Non-pigmented ciliary epithelial cell (primary cell): ENCODE measurements at places on chromosomes 13 and 19.

- DNase-seq, result no peak
These were observed 15.3 kb upstream of the RAB8A start for GRCh38 chr19:16096280-16096855.

- DNase-seq, result no peak
These were observed 37.9 kb downstream of the OR10H4 start for GRCh38 chr19:15986701-15987100.

- peak; percentile 38 for DNase-seq
These were observed 53.4 kb downstream of the PDS5B start for GRCh38 chr13:32639502-32640105.

GRCh38 chr19:13163609-13164342 lies 13.6 kb downstream of the IER2 start:
- DNase-seq, result no peak

- DNase-seq, result no peak
These were observed 269.1 kb downstream of the ABCC4 start for GRCh38 chr13:95032121-95032520.

DNA sequence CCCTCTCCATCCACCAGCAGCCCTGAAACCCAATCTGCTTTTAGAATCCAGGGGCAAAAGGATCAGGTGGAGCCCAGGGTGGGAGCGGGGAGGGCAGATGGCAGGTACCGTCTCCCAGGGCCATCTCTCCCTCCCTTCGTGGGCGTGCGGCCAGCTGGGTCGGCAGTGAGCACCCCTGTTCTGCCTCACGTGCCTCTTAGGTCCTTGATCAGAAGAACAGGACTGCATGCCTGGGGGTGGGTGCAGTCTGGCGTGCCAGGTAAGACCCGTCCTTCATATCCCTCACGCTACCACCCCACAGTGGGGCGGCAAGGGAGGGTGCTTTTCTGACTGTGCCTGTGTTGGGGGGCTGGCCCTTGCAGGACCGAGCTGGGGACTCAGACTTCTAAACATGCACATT lies 2.0 kb downstream of the SLC8A2 start:
- no peak for DNase-seq

DNA sequence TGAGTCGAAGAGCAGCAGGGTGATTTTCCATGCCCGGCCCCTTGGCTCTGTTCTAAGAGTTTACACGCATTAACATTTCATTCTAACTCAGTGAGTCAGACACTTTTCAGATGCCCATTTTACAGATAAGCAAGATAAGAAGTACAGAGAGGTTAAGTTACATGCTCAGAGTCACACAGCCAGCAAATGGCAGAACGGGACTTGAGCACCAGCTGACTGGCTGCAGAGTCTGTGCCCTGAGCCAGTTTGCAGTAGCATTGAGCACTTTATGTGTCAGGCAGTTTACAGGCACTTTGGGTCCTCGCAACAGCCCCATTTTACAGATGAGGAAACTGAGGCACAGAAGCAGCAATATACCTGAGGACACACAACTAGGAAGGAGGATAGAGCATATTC lies 19.0 kb downstream of the CCDC8 start:
- no peak for DNase-seq

DNA sequence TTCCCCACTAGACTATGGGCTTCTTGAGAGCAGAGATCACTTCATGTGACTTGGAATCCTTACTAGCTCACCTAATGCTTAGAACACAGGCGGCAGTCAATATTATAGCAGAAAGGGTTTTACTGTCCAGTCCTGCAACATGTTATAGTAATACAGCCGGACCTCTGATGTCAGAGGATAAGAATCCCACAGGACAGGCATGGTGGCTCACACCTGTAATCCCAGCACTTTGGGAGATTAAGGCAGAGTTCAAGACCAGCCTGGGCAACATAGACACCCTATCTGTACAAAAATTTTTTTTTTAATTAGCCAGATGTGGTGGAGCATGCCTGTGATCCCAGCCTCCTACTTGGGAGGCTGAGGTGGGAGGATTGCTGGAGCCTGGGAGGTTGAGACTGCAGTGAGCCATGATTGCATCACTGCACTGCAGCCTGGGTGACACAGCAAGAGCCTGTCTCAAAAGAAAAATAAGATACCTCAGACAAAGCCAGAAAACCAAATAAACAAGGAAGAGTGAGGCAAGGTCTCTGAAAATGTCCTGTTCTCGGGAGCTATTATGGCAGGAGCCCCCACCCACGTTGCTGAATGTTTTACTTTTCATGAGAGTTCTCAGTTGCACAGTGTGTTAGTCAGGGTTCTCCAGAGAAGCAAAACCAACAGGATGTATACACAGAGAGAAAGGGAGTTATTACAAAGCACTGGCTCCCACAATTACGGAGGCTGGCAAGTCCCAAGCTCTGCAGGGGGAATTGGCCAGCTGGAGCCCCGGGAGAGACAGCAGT lies 100.8 kb downstream of the UBL3 start:
- DNase-seq, result no peak

- DNase-seq, result no peak
These were observed 177.0 kb downstream of the DCLK1 start for GRCh38 chr13:35954207-35954560.

DNA sequence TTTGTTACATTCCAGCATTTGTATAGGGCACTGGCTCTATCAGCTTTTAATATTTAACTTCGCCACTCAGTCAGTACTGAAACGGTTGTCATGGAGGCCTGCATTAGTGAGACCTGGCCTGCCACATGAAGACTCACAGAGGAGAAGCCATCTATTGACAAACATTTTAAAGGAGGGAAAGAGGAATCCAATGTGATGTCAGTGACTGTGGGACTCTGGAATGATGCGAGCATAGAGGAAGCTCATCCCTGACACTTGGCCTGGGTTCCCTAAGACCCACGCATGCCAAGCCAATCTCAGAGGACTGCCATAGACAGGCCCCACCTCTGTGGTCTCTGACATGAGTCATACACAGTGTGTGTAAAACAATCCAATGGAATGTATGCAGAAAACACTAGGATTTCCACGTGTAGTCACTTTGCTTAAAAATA lies 7.9 kb upstream of the DPY19L3 start:
- DNase-seq, result peak; percentile 41

- no peak for DNase-seq
These were observed 342.6 kb downstream of the MTUS2 start for GRCh38 chr13:29162638-29163235.

DNA sequence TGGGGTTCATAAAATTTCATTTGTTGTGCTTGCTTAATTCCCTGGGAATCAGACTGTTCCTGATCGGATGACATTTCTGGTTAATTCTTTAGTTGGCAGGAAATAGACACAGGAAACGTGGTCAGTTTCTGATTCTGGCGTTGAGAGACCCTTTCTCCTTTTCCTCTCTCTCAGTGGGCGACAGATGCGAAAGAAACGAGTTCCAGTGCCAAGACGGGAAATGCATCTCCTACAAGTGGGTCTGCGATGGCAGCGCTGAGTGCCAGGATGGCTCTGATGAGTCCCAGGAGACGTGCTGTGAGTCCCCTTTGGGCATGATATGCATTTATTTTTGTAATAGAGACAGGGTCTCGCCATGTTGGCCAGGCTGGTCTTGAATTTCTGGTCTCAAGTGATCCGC lies 10.8 kb downstream of the LDLR start:
- no peak for DNase-seq

DNA sequence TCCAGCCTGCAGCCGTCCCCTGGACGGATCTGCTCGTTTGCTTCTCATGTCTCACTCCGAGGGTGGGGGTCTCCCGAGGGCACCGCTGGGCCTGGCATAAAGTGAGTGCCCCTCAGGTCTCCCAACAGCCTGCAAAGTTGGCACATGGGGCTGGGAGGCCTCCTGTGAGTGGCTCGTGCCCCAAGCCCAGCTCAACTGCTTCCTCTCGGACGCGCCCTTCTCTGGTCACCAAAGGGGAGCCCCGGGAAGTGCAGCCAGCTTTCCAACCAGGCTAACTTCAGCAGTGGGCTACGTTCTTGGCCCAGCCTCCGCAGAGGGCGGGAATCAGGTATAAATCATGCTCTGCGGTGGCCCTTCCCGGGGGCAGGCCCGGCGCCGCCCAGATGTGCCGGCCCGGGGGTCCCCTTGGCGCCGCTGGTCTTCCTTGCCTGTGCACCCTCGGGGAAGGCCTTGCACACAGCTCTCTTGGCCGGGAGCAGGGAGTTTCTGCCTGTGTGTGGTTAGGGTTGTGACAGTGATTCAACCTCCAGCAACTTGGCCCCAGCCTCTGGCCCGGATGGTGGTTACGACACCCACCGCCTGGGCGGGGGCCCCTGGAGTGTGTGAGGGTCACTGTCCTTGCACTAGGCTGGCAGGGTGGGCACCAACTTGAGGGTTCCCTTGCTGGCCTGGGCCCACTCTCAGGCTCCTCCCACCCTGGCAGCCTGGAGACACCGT lies 20.7 kb downstream of the CEBPG start:
- no peak for DNase-seq

DNA sequence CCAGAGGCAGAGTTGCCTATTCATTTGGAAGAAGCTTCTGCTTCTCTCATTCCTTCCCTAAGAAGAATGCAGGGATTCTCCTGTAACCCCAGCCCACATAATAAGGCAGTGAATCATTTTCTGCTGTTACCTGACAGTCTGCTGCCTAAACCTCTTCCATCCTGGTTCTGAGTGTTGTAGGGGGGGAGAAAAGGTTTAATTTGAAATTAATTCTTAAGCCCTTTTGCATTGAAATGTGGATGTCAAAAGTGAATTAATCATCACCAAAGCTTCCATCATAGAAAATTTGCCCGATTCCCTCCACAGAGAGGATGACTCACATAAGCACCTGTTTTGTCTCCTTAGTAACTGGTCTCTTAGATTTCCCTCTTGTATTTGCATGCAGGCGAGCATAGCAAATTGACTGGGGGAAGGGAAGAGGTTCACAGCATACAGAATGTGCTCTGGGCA lies 146.7 kb upstream of the FNDC3A start:
- no peak for DNase-seq

DNA sequence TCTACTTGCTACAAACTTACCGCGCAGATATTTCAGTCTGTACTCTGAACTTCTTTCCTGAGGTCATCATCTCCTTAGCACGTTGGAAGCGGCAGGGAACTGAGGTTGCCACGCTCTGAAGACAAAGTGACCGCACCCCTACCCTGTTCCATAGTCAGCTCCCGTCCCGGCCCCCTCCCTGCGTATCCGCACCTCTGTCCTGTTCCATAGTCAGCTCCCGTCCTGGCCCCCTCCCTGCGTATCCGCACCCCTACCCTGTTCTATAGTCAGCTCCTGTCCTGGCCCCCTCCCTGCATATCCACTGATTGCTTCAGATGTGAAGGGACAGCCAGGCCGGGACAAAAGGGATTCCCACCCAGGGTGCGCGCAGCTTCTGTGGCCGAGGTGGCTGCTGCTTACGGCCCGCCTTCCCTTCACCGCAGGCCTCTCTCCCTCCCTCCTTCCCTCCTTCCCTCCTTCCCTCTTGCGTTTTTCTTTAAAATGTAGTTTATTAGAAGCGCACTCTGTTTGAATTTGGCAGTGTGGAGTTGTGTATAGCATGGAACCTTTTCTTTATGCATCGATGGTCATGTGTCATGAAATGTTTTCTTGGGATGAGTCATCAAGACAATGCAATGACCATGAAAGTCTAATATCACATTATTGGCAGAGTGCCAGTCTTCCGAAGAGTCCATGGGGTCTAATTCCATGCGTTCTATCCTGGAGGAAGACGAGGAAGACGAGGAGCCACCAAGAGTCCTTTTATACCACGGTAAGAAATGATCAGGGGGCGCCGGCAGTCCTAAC lies 21.9 kb upstream of the NDUFS7 start:
- peak; percentile 78 for DNase-seq

- DNase-seq, result no peak
These were observed 27.9 kb upstream of the EEF1AKMT1 start for GRCh38 chr13:20801707-20802106.

- no peak for DNase-seq
These were observed 43.8 kb downstream of the ESD start for GRCh38 chr13:46753137-46753536.

DNA sequence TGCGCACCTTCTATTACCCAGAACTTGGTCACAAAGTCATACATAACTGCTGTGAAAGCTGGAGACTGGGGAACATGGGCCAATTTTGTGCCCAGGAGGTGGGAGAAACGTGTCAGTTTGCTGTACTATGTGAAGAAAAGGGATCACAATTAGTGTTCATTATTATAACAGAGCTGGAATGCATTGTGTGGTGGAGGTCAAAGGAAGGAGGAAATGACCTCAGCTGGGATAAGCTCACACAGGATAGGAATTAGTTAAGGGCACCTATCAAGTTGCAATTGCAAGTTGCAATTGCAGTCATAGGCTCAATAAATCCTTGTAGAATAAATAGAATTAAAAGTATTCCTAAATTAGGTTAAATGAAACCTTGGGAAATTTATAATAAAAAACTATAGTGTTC lies 103.9 kb upstream of the OBI1 start:
- no peak for DNase-seq

DNA sequence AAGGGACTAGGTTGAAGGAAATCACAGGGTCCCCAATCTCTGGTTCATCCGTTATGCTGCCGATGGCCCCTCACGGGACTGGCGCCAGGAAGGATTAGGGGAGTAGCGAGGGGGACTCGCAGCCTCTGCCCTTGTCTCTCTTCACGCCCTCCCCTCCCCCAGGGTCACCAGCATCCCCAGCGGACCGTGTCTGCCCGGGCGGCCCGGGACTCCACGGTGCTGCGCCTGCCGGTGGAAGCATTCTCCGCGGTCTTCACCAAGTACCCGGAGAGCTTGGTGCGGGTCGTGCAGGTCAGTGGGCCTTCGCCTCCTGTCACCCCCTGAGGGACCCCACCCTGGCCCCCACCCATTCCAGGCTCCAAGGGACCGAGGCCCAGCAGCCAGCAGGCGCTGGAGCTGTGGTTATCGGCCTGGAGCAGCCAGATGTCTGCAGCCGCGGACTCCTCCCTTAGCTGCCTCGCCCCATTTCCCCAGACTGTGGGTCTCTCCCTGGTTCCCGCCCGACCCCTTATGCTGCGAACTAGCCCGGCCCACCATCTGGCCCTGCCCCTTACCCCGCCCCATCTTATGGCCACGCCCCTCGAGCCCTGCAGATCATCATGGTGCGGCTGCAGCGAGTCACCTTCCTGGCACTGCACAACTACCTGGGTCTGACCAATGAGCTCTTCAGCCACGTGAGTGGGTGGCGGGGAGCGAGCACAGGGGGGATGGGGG lies 5.4 kb downstream of the PNPLA6 start:
- no peak for DNase-seq

DNA sequence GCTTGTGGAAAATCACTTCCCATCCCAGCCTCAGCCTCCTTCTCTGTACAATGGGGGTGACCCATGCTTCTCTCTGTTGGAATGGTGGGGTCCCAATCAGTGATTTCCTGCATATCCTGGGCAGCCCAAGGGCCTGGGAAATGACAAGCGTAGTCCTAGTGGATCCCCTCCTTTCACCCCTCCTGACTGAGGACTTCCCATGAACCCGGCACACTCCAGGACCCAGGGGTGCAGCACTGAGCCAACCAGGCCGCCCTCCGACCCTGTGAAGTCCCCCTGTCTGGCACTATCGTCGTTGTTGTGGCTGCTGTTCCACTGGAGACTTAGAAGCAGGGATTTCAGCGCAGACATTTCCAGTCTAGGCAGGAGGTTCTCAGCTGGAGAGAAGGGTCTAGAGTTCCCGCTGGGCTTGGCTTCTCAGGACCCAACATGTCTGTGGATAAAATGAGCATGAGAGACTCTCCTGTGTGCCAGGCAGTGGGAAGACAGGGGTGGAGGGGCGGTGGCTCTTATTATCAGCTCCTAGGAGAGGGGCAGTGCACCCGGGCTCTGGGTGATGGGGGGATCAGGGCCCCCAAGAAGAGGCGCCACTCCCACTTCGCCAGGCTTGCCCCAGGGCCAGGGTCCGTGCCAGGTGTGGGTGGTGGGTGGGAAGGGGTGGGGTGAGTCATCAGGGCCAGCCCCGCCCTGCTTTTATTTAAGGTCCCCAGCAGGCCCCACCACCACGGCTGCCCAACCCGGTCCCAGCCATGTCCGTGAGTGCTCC lies at the start of gene LGALS7B:
LGALS7B (plus strand) TSS at position 723 of the 766 bp plus-strand sequence; CDS start at position 750, 27 bp downstream.
- DNase-seq, result no peak

- no peak for DNase-seq
These were observed 136.8 kb downstream of the KATNAL1 start for GRCh38 chr13:30170569-30170968.
